Smooth muscle cell of the brain vasculature (primary cell): ENCODE measurements at places on chromosomes 2 and 18.
A peak's percentile ranks its signal among the peaks of the same experiment; 100 is the strongest.

- no peak for DNase-seq
Measured at GRCh38 chr2:46485002-46485401, 5.6 kb downstream of the TMEM247 start.

DNA sequence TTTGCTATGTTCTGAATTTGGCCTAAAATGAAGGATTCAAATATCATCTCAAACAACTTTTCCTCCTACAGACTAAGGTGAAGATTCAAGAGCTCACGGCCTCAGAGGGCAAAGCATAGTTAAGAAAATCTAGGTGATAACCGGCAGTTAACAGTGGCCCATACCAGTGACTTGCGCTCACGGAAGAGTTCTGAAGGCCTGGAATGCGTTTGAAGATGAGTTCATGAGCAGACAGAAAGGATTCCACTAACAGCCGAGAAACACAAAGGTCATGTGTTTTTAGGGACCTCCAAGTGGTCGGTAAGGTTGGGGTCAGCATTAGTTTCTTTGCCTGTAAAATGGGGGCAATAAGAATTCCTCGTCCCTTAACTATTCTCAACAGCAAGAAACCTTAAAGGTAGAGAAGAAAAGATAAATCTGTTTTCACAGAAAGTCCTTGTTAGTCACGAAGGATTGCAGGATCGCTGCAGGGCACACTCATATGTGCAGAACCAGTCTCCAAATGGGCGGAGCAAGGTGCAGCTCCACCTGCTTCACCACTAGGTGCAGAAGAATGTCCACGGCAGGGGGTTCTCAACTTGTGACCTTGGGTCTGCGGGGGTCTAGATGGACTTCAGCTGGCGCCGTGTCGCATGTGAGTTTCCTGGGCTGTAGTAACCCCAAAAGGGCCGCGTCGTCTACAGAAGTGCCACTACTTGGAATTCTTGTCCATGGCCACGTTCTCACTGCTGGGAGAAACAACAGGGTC is 708 bp upstream of the RPIA start:
- no peak for DNase-seq

DNA sequence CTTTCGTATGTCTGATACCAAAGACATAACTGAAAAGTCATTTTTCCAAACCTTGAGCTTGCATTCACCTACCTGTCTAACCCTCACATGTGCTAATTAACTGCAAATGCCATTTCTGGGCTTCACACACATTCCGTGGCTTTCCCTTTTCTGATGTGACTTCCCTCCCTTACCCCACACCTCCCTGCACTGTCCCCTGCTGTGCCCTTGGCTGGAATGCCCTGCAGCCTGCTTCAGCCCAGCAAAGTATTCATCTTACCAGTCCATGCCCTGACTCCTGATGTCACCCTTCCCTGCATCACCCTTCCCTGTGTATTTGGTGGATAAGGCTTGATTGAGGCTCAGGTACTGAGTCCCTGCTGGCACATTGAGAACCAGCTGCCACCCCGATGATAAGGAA is 12.2 kb downstream of the RETSAT start:
- no peak for DNase-seq

DNA sequence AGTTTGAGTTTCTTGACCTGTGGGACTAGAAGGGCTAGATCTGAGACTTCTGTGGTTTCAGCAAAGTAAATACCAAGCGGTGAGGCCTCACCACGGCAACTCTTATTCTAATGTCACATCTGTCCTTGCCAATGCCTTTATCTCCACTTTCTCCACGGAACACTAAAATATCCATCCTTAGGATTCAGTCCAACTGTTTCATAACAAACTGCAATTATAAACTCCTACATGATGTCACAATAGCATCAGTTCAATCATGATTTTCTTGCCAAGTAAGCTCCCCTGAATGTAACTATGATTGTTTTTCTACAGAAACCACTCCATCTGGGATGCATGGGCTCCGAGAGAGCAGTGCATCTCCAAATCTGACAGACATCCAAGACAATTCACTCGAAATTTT is 79.6 kb downstream of the LRATD1 start:
- DNase-seq = no peak

GRCh38 chr2:54630858-54631497 is 92.5 kb upstream of the EML6 start:
- no peak for DNase-seq

GRCh38 chr2:241329669-241330615 is 14.2 kb downstream of the SEPTIN2 start:
- no peak for DNase-seq

GRCh38 chr2:188251034-188251433 is 40.6 kb upstream of the GULP1 start:
- no peak for DNase-seq

DNA sequence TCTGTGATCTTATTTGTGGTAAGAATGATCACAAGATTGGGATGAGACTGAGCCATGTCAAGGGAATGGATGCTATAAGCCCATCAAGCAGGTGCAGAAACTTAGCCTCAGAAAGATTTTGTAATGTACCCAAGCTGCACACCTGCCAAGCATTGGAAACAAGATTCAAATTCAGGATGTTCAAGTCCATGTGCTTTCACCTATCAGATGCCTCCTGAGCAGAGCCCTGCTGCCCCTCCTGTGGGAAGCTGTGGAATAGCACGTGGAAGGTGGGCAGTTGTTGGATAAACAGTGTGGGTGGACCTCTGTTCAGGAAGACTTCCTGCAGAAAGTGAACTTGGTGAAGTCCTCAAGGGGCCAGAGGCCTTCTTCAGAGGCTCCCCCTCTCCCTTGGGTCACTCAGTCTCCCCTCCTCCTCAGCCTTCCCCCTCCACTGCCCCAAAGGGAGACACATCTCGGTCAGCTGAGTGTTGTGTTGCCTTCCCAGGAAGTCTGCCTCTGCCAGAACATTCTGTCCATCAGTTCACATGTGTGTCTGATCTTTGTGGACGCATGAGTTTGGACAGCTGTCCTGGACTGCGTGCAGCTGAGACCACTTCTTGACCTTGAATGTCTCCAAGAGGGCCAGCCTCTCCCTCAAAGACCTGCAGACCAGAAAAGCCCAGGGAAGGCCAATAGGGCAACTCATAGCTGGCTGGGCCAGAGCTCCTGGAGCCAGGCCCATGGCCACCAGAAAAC is 186.1 kb downstream of the INHBB start:
- DNase-seq = peak; percentile 46

DNA sequence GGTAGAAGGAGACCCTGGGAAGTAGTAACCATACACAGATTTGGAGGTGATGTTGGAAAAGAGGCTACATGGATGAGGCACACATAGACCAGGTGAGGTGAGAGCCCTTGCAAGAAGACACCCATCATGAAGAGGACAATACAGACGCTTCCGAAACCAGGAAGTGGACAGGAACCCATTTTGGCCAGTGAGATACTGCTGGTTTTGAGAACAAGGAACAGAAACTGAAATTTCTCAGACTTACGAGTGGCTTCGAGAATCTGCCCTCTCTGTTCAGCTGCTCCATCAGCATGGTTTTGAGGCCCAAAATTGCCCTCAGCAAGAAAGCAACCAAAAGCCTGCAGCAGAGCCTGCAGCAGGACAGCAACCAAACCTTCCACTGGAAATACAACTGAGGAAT is 479.1 kb upstream of the NRXN1 start:
- DNase-seq = no peak

DNA sequence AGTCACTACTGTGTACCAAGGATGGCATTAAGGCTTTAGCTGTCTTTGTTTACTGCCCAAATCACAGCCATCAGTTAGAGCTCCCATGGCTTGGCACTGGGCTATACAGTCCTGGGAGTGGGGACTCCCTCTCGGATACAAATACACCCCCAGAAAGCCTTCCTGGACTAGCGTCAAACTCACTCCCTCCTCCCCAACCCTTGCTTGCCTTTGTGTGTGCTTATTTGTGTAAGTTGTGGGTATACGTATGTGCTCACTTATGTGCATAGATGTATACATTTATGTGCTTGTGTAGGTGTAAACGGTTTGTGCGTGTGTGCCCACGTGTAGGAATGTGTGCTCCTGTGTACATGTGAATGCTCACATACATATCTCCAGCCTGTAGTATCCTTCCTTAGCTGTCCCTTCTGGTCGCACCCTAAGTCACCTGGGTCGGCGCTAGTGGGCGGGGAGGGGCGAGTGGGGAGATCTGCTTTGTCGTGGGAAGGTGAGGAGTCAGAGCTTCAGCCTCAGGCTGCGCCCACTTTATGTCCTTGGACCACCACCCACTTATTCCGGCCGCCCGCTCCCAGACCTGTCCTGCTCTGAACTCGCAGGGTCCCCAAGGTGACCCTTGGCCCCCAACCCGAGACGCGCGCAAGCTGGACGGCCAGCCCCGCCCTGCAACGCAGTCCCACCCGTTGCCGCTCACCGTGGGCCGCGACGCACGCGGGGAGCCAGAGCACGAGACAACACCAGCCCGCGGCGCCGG is 461 bp downstream of the PRADC1 start:
- DNase-seq = no peak

- DNase-seq = no peak
Measured at GRCh38 chr2:19863303-19864041, 38.3 kb downstream of the TTC32 start.

DNA sequence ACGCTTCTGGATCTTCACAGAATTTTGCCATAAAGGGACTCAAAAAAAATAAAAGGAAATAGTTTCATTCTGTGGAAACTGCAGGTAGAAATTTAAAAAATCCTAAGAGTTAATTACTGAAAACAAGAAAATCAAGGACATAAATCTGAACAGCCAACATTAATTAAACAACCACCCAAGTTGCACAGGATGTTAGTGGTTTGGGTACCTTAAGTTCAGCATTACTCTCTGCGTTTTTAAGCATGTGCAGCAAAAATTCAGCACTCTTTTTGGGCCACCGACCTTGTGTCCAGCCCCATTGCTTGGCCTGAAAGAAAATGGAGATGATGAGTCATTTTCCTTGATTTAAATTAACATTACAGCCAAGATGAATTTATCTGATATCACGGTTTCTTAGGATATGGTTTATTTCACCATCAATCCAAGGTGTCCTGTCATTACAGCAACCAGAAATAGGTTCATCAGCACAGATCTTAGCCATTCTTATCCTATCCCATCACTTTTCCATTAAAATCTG is 3.3 kb upstream of the C18orf32 start:
- DNase-seq = no peak

DNA sequence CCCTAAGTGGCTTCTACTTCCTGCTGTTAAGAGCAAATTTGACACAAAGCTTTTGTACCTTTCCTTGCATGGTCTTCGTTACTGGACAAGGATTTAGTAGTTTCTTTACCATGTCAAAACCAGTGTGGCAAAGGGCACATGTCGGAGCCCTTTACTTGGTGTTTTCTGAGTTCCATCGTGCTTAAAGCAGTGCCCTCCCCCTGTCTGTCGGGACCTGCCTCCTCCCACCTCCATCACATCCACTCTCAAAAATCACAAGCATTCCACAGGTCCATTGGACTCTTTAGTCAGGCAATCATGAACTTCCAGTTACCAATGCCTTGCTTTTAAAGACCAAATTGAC is 763 bp downstream of the CCDC141 start:
- DNase-seq = no peak

DNA sequence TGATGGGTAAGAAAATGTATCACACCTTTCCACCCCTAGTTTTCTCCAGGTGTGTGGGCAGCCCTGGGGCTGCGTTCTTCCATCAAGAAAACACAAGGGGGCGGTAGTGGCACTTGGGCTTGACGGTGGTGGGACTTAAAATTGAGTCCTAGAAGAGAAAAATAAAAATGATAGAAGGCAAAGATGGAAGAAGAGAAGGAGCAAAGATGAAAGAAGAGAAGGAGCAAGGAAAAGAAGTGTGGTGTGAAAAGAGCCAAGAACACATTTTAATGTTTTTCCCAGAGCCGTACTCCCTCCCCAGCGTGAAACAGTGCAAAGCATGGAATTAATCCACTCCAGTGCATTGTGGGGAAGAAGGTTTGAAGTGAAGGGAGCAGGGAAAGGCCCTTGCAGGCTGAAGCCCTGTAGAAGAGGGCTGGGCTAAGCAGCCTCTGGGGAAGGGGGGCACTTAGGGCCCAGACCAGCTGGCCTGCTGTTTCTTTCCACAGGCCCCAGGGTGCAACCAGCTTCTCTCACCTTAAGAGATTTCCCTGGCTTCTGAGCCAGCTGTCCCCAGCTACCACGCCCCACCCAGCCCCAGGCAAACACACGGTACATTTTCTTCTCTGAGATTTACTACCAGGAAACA is 256.8 kb downstream of the RNF152 start:
- peak; percentile 33 for DNase-seq

DNA sequence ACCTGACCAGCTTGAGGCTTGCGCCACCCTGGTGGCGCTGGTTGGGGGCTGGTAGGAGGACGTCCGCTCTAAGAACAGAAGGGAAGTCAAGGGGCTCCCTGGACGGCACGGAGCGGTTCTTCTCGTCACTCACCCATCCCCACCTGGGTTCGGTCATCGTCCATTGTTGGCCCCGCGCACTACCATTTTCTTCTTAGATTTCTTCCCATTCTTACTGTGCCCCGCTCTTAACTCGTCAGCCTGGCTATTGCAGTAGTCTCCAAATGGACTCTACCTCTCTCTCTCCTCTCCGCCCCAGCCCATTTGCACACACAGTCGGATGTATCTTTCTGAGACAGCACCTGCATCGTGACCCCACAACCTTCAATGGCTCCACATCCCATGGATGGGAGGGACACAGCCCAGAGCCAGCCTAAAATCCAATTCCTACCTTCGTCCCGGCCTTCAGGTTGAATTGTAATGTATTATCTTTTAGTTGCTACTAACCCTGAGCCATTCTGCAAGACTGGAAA is 814 bp upstream of the RAB1A start:
- peak; percentile 29 for DNase-seq

GRCh38 chr2:44420725-44421124 is 59.0 kb downstream of the CAMKMT start:
- no peak for DNase-seq

DNA sequence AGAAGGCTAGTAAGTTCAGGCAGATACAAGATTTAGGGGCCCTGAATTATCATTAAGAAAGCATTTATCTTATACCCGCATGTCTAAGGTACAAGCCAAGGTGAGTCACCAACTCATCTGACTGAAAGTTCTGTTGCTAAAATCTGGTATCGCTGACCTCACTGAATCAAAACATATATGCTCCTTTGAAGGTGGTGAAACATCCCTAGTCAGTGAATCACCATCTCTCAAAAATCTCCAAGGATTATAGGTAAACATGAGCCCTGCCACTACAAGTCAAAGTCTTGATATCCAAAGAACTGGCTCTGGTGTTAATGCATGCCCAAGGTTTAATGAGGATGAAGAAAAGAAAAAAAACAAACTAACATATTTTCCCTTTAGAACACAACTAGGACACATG is 43.5 kb downstream of the IRS1 start:
- DNase-seq = no peak
